Uterine smooth muscle cell (primary cell): ENCODE measurements at places on chromosomes 11 and 22. TPM values are rescaled to one million over a fixed set of nuclear protein-coding genes. Genes with fewer than 3 reads are reported as not detected.

MN1 gene
- under 0.01 and 0.11 TPM in 2 replicates for total RNA-seq

IFITM10 gene
- 0.89 and 1.5 TPM in 2 replicates for total RNA-seq

GLB1L3 gene
- total RNA-seq: not detected in 2 replicates

TOMM22 gene
- 78.7 and 90.2 TPM in 2 replicates for total RNA-seq

NFAM1 gene
- total RNA-seq: not detected in 2 replicates

RIBC2 gene
- total RNA-seq: 0.87 and 3.0 TPM in 2 replicates

PANX2 gene
- 0.37 and 0.66 TPM in 2 replicates for total RNA-seq

ANO1 gene
- not detected in 2 replicates for total RNA-seq

MUC15 gene
- total RNA-seq: not detected in 2 replicates

ZNRF3 gene
- 4.8 and 5.1 TPM in 2 replicates for total RNA-seq

HIC2 gene
- 2.4 and 2.7 TPM in 2 replicates for total RNA-seq
